HepG2 (cell line): ENCODE measurements at places on chromosomes 3 and 15. TPM values are rescaled to one million over a fixed set of nuclear protein-coding genes. Genes with fewer than 3 reads are reported as not detected.

DNA sequence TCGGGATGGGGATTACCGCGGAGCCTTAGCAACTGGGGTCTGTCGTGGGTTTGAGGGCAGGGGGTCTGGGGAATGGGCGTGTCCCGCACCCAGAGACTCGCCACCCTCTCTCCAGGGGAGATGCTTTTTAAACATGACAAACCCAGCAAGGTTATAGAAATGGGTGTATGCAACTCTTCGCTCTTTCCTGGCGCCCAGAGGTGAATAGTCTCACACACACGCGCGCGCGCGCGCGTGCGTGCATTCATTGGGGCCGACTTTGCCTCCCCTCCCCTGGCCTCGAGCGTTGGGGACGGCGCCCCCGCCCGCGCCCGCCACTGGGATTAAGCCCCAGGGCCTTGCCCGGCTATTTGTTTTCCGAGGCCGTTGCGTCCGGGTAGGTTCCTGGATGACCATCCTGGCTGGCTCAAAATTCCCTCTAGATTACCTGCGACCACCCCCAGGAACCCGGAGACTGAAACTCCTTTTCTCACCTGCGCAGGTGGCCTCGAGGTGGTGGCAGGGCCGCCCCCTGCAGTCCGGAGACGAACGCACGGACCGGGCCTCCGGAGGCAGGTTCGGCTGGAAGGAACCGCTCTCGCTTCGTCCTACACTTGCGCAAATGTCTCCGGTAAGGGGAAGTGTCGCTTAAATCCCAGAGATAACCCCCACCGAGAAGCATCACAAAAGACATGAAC, 777 bp downstream of the GPR160 start:
- no peak for DNase-seq

- DNase-seq: no peak
Observed at GRCh38 chr15:81227716-81228115, 31.0 kb downstream of the IL16 start.

The KIF23 gene
- total RNA-seq: 38.1 and 51.2 TPM in 2 replicates

GRCh38 chr15:95291898-95292472, 1038.5 kb upstream of the NR2F2 start:
- peak; percentile 28 for DNase-seq

- DNase-seq: peak; percentile 82
Observed at GRCh38 chr3:184314363-184314699, at the start of gene EIF4G1. EIF4G1 (plus strand) TSS chr3:184314606; CDS start chr3:184315797, 1,191 bp downstream.

The MYZAP gene
- 0.13 TPM in 1 of 2 replicates, not detected in the other for total RNA-seq

GRCh38 chr3:99211309-99211708, 309.8 kb upstream of the DCBLD2 start:
- no peak for DNase-seq

GRCh38 chr15:65556622-65557021, 26.4 kb downstream of the HACD3 start:
- DNase-seq: no peak

The CACNA2D3 gene
- not detected in 2 replicates for total RNA-seq

- no peak for DNase-seq
Observed at GRCh38 chr3:143875546-143875945, 27.3 kb upstream of the SLC9A9 start.

- DNase-seq: no peak
Observed at GRCh38 chr3:153901152-153901551, 220.0 kb upstream of the ARHGEF26 start.

DNA sequence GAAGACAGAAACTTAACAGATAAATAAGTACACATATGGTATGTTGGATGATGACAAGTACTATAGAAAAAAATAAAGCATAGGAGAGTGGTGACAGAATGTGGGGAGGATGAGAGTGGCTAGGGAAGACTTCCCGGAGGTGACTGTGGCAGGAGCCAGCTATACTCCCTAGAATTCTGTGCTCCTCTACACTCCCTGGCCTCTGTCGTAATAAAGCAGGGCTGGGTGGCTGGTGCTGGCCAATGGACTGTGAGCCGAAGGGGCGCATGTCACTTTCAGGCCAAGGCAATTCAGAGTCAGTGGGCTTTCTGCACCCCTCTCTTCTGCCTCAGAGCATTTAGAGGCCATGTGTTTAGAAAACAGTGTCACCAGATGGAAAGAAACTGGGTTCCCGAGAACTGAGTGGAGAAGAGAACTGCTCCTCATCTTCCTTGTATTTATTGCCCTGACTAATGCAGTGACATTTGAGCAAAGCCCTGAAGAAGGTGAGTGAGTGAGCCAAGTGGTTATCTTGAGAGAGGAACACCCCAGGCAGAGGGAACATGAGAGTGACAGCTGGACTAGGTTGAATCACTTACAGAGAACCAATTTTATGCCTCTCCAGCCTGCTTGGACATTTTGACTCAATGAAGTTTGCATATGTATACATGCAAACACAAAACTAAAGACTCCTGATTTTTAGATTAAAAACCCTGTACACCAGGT, 5.2 kb upstream of the VPS8 start:
- no peak for DNase-seq

- peak; percentile 83 for DNase-seq
Observed at GRCh38 chr3:194320744-194321243, 30.3 kb downstream of the CPN2 start.

DNA sequence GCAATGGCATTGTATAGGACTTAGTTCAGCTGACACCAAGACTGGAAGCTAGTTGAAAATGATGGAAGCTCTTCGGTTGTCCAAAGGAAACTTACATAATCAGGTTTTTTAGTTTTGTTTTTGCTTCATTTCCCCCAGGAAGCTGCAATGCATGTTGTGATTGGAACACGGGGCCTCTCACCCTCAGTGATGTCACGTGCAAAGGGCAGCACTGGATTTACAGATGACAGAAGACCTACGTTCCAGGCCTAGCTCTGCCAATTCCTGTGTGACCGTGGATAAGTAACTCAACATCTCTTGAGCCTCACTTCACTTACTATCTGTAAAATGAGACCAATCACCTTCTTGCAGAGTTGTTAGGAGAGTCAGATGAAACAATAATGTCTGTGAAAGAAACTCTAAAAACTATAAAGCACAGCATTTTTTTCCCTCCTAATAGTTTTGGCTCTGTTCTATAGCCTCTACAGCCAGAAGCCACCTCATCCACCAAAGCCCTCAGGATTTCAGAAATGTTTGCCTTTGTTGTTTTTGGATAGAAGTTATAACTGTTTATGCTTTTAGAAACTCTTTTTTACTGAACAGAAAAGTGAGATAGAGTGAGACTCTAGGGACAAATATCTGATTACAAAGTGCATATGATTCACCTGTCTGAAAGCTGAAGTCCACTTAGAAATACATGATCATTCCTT, 4.6 kb downstream of the RBSN start:
- DNase-seq: no peak

DNA sequence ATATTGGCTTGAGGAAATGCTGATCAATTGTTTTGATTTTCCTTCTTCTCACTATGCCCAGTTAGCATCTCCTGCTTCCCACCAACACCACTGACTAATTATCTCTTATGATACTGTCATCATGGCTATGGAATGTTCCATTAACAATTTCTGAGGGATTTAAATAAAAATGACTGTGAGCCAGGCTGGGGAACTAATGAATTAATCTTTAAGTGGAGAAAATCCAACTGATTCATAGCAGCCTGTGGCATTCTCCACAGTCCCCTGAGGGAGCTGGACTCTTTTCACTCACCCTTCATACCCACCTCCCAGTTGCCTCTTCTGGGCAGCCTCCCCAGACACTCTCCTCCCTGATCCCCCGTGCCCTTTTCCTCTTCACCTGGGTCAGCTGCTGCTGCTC, 353.6 kb downstream of the CLSTN2 start:
- DNase-seq: no peak

The SGO1 gene
- total RNA-seq: 16.1 and 23.8 TPM in 2 replicates

The DISP2 gene
- total RNA-seq: 0.09 and 0.15 TPM in 2 replicates

The DNAH1 gene
- total RNA-seq: 0.42 and 0.64 TPM in 2 replicates

GRCh38 chr15:97995192-97995591, 34.7 kb downstream of the ARRDC4 start:
- DNase-seq: no peak

GRCh38 chr15:101615986-101616848, 36.0 kb downstream of the TM2D3 start:
- peak; percentile 60 for DNase-seq

DNA sequence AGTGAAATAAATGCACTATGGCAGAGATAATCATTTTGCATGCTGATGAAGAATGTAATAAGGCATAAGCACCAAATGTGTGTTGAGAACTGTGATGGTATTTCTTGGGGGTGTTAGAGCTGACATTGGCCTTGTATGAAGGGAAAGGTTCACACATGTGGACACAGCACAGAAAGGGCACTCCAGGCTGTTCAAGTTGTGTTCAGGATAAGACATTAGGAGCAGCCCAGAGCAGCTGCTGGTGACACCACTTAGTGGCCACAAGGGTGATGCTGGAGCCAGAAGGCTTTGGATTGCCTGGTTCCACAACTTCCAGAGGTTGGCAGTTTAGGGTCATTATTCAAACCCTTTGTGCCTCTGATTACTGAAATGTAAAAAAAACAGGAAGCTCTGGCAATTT, 155.4 kb downstream of the GOLGA6L6 start:
- DNase-seq: no peak

DNA sequence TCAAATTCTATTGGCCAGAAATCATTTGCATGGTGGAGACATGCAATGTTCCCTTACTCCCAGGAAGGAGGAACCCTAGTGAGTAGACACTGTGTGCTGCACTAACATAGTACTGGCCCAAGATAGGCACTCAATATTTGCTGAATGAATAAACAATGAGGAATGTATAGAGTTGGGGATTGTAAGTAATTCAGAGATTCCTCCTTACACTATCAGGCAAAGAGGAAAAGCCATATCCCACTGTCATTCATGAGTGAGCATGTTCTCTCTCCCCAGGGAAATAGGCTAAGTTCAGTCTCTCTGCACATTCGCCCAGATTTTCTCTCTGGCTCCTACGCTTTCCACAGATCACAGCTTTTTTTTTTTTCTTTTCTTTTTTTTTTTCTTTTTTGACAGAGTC, 154.9 kb upstream of the WNT5A start:
- no peak for DNase-seq

GRCh38 chr3:184561913-184562877, 610 bp downstream of the EPHB3 start:
- no peak for DNase-seq

GRCh38 chr15:47363653-47364052, 353.7 kb upstream of the SEMA6D start:
- no peak for DNase-seq

The TMEM207 gene
- total RNA-seq: not detected in 2 replicates

- no peak for DNase-seq
Observed at GRCh38 chr3:69357196-69357595, 28.7 kb downstream of the FRMD4B start.

DNA sequence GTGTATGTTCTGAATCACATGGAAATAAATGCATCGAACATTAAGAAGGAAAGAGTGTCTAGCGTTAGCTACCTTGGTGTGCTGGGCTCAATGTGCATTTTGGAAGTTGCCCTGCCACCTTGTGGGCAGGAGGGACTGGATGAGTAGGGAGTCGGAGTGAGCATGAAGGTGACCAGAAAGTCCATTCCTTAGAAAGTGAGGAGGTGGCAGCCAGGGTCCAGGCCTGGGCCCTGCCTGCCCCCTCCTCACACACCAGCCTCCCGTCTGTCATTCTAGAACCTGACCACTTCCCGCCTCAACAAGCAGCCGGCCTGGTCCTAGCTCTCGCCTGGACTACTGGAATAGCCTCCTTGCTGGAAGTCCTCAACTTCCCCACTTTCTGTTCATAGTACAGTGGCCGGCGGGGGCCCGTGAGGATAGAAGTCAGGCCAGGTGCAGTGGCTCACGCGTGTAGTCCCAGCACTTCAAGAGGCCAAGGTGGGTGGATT, 10.2 kb upstream of the GATA2 start:
- DNase-seq: no peak
